GDM1 (cell line): ENCODE measurements at places on chromosomes 5 and 9.

GRCh38 chr9:125759764-125760129 is 12.6 kb downstream of the PBX3 start:
- DNase-seq, result peak; percentile 33

GRCh38 chr5:157479166-157479565 is 19.2 kb downstream of the NIPAL4 start:
- no peak for DNase-seq

GRCh38 chr5:161471211-161471950 is 75.1 kb downstream of the GABRB2 start:
- DNase-seq, result no peak

DNA sequence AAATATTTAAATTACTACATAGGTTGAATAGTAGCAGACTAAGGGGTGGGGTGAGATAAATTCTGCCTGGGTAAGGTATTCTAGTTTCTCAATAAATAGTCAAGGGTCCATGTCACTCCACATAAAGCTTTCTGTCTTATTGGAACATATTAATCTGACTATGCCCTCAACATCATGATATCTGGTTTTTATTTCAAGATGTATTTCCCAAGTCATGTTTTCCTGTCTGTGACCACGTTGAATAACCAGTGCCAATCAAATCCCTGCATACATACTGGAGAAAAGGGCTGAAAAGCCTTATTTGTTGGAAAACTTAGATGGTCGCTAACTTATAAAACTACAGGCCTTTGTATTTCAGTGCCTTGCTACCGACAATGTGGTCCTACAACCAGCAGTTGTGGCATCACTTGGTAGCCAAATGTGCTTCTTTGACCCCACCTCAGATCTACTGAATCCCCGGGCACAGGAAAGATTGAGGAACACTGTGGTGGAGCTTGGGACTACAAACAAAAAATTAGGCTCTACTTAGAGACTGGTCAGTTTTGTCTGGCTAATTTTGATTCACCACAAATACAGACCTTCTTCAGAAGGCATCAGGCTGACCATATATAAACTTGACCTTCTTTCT is 39.4 kb downstream of the ALDH1A1 start:
- no peak for DNase-seq

- no peak for DNase-seq
Measured at GRCh38 chr5:24367216-24367615, 277.6 kb downstream of the CDH10 start.

DNA sequence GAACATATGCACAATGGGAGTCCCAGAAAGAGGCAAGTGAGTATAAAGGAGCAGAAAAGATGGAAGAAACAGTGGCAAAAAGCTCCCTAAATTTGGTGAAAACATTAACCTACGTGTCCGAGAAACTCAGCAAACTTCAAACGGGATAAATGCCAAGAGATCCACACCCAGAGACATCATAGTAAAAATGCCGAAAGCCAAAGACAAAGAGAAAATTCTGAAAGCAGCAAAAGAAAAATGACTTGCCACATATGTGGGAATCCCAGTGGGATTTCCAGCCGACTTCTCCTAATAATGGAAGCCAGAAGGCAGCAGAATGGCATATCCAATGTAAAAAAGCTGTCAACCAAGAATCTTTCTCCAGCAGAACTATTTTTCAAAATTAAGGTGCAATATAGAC is 101.2 kb downstream of the ADAMTS2 start:
- no peak for DNase-seq

DNA sequence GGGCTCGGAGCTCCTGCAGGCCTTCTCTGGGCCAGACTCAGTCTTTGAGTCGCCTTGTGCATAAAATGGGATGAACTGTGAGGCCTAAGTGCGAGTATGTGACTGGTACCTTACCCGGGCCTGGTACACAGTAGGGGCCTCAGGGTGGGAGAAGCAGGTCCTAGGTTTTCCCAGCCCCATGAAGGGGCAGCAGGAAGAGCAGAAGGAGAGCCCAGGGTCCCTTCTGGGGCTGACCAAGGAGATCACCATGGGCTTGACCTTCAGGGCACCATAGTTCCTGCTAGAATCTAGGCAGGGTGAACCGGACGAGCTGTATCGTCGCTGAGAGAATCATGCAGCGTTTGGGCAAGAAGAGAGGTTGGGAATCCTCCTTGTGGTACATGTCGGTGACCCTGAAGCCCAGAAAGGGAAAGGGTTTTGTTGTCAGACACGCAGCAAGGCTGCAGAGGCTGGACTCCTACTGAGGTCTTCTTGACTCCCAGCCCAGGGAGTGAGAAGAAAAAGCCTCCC is 373 bp upstream of the PHYKPL start:
- DNase-seq, result no peak

DNA sequence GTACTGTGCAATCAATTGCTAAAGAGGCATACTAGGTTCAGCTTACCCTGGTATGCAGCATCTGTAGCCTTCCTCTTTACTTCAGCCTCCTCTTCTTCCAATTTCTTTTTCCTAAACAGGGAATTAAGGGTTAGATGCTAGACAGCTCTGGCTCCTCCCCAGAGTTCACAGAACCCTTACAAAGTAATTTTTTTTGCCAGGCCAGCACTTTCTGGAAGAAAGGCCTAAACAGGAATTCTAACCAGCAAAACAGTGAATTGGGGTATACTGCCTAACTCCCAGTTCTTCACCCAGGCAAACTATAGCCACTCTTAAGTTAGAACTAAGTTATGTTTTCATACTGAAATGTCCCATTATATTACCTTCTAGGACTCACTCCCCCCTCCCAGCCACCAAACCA is 8.1 kb downstream of the BRD8 start:
- no peak for DNase-seq

- DNase-seq, result no peak
Measured at GRCh38 chr9:94086486-94087345, 2.5 kb downstream of the PTPDC1 start.

- DNase-seq, result no peak
Measured at GRCh38 chr9:37290366-37290939, 132.0 kb upstream of the GRHPR start.

DNA sequence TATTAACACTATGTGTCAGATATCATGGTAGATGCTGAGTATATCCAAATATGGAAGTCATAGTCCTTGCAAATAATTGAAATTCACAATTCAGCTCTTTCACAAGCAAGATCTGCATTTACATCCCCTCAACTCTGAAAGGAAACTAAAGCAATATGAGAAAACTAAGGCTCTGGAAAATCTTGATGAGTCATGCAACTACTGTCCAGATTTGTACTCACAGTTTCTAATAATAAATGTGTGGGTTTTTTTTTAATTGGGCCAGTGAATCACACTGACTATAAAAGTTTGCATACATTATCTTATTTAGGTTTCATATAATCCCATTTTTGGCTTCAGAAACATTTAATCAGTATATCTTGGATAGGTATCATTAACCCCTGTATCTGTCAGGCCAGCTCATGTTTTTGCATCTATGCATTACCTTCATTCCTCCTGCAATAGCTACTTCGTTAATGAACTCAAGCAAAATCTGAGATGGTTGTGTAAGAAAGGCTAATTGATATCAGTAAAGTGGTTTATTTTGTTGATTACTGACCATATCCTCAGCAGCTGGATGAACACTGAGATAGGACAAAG is 58.7 kb upstream of the PRR16 start:
- DNase-seq, result no peak

- DNase-seq, result no peak
Measured at GRCh38 chr5:11110128-11110527, 349.1 kb upstream of the DAP start.

DNA sequence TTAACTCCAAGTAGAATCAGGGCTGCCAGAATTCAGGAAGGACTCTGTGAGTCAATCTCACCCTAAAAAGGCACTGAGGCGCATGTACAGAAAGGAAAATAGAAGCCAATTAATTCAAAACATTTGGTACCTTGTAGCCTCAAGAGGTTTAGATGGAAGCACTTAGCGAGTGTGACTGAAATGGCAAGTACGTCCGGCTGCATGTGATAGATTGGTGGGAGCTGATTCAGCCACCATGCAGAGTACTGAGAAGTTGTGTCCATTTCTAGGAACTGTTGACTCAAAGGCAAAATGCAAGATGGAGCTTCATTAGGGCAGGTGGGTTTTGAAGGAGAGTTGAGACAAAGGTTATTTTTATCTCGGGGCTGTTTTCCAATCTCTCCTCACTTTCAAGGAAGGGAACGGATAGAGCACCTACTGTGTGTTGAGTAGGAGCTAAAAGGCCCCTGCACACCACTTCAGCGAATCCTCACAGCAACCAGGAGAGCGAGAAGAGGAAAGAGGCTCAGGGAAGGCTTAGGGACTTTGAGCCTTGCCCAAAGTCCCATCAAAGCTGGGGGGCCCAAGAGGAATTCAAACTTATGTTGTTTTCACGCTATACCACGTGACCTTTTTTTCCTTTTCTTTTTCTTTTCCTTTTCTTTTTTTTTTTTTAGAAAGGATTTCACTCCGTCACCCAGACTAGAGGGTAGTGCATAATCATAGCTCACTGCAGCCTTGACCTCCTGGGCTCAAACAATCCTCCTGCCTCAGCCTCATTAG is 34.6 kb upstream of the CPEB4 start:
- no peak for DNase-seq

GRCh38 chr9:92911511-92912475 is 34.0 kb upstream of the ZNF484 start:
- DNase-seq, result no peak

GRCh38 chr5:119158144-119158543 is 87.3 kb downstream of the DMXL1 start:
- DNase-seq, result no peak

DNA sequence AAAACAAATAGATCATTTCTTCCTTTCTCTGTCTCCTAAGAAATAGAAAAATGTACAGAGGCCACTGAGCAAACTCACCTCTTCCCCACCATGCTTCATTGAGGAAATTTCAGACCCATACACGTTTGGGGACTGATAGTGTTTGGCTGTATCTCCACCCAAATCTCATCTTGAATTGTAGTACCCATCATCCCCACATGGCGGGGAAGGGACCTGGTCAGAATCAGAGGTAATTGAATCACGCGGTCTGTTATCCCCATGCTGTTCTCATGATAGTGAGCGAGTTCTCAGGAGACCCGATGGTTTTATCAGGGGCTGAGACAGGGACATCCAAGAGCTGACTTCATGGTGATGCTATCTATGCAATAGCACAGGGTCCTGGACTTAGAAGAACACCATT is 1655.8 kb downstream of the MAT2B start:
- no peak for DNase-seq

DNA sequence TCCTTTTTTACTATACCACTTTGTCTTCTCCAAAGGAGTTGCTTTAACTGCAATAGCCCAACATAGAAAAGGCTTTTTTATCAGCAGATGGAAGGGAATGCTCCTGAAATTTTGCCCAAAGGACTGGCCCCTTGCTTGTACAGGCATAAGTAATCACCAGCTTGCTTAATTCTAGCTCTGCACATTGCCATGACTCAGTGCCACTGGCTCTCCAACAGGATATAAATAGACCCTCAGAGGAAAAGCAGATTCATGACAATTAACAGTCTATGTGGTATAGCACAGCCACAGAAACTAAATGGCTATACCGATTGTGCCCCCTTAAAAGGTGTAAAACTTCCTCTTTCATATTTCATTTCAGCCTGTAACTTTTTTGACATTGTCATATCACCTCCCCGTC is 227.0 kb downstream of the ZNF608 start:
- no peak for DNase-seq

DNA sequence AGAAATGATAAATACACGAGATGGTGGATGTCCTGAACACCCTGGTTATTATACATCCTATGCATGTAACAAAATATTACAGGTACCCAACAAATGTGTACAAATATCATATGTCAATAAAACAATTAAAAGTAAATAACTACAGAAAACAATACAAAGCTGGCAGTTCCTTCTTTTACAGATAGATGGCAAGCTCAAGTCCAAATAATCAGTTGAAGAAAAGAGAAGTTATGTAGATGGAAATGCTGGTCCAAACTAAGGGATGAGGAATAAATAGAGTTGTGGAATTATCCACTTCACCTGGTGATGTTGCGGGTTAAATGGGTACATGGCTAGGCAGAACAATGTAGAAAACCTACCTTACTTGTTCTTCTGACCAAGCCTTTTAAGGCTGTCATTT is 79.4 kb downstream of the PALM2AKAP2 start:
- no peak for DNase-seq

GRCh38 chr5:96692441-96692840 is 30.3 kb downstream of the CAST start:
- no peak for DNase-seq

GRCh38 chr5:34695275-34696027 is 39.3 kb downstream of the RAI14 start:
- DNase-seq, result no peak

DNA sequence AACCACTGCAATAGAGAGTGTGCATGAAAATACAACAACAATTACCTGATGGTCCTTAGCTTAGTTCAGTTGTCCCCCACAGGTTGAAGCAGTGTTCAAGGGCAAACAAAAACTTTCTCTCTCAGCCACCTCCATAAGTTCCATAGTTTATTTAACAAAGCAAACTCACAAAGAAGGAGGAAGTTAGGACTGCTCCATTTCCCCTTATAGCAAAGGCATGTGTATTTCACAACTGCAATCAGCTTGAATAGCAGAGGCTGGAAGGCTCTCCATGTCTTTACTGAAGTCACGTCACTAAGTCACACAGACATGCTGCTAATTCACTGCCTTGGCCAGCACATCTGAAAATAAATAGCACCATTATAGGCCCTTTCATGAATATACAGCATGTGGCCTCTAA is 43.3 kb downstream of the DOCK8 start:
- peak; percentile 31 for DNase-seq

- no peak for DNase-seq
Measured at GRCh38 chr5:118006219-118006618, 982.1 kb downstream of the DTWD2 start.

GRCh38 chr9:79542735-79543620 is 28.8 kb upstream of the TLE4 start:
- DNase-seq, result no peak

DNA sequence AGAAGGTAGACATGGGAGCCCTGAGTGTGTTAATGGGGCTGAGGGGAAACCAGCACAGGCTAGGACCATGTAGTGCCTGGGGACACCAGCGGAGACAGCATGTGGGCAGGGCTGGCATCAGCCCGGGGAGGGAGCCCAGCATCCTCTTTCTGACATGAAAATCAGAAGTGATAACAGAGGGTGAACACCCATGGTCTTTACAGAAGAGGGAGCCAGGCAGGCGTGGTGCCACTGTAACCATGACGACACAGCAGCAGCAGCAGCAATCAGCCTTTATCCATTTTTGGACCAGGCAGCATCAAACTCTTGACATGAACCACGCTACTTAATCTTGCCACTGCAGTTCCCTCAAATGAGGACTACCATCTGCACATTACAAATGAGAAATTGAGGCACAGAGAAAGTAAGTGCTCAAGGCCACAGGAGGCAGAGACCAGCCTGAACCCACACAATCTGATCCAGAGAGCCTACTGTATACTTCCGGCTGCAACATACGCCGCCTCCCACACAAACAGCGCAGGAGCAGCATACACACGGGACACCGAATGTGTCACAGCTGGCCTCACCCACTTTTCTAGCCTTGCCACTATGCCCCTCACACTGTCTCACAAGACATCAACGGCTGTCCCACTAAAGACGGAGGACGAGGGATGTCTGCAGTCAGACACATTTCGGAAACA is 23.8 kb downstream of the CAMSAP1 start:
- no peak for DNase-seq
